Femur (tissue), 1 donor: ENCODE measurements at places on chromosomes 3 and 15.

GRCh38 chr3:191246630-191247029 lies 47.6 kb downstream of the OSTN start:
- DNase-seq: no peak

DNA sequence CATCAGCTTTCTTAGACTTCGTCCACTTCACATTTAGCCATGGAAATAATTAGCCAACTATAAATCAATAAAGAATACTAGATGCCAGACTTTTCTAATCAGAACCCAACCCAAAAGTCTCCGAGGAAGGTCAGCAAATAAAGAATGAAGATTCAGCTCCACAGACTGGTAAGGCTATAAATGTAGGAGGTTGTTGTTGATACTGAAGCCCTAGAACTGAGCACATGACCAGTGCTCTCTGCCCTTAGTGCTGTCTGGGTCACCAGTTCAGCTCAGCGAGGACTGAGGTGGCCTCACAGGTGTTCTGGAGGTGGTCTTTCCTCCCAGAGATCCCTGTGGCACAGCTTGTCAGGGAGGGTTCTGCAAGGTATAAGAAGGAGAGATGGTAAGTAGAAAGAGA lies 20.9 kb upstream of the SLC28A2 start:
- no peak for DNase-seq

DNA sequence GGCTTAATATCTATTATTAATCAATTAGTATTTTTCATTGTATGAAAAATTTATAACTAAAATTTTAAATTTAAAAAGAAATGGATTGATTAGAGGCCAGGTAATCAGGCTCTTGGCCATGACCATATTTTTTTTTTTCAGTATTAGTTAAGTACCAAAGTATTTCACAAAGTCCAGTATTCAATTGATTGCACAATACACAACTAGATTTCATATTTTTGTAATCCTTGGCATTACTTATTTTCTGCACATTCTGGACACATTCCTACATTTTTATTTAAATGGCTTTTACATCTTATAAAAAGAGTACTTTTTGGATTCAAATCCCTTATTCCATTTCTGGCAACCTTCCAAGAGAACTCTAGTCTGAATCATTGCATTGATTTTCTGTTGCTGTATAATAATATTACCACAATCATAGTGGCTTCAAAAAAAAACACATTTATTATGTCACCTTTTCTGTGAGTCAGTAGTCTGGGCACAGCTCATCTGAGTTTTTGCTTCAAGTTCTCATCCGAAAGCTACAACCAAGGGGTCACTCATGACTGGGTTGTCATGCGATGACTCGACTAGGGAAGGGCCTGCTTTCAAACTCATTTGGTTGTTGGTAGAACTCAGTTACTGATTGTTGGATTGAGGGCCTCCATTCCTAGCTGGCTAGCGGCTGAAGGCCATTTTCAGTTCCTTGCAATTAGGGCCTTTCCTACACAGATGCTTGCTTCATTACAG lies 90.7 kb downstream of the CNTN6 start:
- no peak for DNase-seq

- no peak for DNase-seq
Measured at GRCh38 chr15:91348752-91349500, 248.9 kb downstream of the SV2B start.

DNA sequence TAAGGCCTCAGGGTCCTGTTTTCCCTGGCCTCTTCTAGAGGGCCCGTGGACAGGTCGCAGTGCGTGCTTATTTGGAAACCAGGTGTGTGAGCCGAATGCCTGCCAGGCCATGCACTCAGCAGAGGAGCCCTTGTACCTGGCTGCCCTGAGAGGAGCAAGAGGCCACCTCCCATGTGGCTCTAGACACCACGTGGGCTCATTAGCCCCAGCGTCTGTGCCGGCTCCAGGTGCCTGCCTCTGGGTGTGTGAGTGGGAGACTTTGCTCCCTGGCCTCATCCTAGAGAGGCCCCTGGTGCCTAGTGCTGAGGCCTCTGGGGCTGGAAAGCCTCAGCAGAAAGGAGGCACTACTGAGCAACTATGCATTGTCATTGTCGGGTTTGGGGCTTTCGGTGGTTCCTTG lies 50.4 kb downstream of the KLF13 start:
- DNase-seq: no peak

GRCh38 chr3:189572249-189572648 lies 58.9 kb upstream of the TP63 start:
- DNase-seq: no peak

DNA sequence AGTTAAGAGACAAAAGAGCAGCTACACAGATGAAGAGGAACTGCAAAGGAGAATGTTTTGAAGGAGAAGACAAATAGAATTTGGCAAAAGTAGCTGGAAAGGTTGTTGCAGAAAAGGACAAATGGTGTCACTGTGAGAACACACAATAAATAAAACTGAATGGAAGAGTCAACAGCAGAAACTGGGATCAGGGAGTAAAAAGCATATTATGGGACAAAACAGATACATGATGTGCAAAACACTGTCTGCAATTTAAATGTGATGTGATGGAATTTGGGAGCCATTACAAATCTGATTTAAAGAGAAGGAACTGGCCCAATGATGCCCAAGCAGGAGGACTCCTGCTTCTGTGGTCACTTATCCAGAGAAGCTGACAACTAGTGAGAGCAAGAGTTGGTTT lies 46.1 kb downstream of the CD47 start:
- DNase-seq: no peak

DNA sequence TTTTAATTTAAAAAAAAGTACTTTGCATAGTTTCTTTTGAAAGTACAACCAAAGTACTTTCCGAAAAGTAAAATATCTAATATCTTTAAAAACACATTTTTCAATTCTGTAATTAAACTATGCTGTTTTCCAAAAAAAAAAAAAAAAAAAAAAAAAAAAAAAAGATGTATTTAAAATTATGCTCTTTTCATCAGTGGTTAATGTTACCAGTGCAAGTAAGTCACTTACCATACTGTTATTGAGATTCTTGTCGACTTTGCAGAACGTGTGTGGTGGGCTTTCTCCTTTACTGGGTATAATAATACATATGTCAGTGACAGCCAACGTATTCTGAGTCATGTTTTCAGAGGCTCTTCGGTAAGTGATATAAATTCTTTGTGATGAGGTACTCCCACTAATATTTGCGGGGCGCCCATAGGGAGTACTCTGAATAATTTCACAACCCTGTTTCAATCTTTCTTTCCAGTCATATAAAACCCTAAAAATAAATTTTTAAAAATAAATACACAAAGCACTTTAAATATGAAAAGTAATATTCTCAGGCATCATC lies 39.9 kb downstream of the DENND4A start:
- DNase-seq: no peak

DNA sequence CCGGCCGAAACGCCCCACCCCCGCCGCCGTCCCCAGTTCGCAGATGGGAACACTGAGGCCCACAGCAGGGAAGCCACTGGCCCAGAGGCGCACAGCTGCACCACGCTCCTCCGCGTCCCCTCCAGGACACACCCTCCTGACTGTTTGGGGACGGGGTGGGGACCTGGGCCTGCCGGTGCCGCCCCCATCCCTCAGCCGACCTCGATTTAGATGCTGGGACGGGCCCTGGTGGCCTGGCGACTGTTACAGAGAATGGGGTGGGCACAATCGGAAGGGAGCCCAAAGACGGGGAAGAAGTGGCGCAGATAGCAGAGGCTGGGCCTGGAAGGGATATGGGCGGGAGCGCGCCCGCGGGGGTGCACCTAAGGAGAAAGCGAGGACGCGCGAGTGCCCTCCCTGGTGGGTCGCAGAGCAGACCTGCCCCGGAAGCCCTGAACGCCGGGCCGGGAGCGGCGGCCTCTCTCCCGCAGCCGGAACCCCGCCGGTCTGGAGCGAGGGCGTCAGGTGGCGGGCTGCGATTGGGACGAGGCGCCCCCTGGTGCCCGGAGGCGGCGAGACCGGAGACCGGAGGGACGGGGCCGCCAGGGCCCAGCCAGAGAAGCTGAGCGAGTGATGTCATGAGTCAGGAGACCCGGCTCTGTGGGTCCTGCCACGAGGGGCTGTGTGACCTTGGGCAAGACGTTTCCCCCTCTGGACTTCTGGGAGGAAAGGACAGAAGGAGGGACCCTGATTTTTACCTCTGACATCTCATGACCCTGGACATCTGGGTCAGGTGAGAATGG lies 78.4 kb downstream of the IQSEC1 start:
- DNase-seq: peak; percentile 91

GRCh38 chr3:112390783-112391641 lies 58.1 kb downstream of the CD200 start:
- peak; percentile 60 for DNase-seq

DNA sequence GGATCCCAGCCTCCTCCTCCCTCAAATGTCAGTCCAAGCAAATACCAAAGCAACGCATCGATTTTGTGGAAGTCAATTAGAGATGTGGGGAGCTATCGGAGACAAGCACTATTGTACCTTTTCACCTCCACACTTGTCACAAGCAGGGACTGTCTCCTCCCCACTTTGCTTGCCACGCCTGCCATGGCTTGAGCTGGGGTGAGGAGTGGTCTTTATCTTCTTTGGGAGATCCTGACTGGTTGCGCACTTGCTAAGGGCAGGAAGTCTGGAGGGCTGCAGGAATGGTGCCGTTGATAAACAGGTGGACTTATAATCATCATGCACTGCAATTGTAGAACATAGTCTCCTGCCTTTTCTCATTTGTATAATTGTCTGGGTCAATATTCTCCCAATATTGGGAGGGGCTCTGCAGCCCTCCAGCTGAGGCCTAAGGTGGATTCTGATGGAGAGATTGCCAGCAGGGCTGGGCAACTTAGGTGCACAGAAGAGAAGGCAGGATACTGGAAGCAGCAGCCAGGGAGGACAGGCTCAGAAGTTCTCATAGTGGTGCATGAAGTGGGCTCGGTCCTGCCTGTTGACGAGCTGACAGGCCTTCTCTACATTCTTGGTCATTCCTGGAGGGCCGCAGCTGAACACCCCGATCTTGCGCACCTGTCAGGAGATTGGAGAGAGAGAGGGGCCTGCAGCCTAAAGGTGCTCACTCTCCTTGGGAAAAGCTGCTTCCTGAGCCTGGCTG lies 20.2 kb downstream of the DUOX2 start:
- no peak for DNase-seq

GRCh38 chr3:150069633-150070032 lies 98.9 kb upstream of the PFN2 start:
- no peak for DNase-seq

DNA sequence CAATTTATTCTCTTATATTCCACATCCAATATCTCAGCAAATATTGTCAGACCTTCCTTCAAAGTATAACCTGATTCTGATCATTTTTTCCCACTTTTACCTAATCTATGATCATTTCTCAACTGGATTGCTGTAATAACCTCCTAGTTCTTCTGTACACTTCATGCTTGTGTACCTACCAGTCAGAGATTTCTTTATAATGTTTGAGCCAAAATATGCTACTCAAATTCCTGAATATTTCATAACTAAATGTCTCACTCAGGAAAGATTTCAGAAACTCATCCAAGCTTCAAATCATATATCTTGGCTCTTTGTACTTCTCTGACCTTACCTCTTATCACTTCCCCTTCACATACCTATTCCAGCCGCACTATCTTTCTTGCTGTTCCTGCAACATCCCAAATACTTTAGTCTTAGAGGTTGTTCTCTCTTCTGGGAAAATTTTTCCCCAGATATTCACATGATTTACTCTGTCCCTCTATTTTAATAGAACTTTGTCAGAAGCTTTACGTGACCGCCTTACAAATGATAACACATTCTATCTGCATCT lies 20.0 kb downstream of the BCHE start:
- DNase-seq: no peak

DNA sequence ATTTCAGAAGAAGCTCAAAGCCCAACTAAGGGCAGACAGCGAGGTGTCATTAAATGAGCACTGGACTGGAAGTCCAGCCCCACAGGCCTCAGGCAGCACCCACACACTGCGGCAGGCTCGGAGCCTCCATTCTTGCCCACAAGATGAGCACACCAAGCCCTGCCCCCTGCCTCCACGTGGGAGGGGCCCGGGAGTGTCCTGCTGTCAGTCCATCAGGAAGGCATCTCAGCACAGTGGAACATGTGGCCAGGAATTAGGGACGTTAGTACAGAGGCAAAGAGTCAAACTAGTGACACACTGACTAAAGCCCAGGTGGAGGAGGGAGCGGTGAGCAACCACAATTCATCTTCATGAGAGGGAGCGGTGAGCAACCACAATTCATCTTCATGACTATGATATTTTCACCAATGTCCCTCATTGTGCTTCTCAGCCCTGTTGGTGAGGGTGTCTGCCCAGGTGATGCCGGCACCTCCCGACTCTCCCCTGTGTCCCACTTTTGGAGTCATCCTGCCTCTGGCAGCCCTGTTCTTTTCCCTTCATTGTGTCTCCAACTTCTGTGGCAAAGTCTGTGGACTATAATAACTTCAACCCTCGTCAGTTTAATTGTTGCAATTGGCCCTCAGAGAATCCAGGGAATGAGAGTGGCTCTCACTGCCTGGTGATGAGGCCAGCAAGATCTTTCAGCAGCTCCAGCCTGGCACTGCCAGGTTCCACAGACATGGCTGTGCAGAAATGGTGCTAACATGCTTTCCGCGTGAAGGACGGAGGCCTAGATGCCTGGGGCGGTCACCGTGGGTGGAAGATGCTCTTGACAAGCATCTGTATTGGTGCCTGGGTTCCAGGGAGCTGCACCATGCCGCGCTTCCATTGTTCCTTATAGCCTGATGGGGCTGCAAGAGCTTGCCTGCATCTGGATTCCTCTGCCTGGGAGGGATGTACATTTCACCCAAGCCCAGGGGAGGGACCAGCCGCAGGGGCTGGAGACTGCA lies 23.1 kb upstream of the SKOR1 start:
- DNase-seq: no peak

DNA sequence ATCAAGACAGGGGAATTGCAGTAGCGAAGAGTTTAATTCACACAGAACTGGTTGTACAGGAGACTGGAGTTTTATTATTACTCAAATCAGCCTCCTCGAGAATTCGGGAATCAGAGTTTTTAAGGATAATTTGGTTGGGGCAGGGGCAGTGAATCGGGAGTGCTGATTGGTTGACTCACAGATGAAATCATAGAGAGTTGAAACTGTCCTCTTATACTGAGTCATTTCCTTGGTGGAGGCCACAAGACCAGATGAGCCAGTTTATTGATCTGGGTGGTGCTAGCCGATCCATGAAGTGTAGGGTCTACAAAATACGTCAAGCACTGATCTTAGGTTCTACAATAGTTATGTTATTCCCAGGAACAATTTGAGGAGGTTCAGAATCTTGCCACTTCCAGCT lies 5.3 kb upstream of the ZNF770 start:
- no peak for DNase-seq
